Activated effector memory CD4-positive, alpha-beta T cell treated with anti-CD3 and anti-CD28 coated beads, Interleukin-2, amount 50 U/mL, for 16 hours (primary cell): ENCODE measurements at places on chromosomes 2 and 18.

DNA sequence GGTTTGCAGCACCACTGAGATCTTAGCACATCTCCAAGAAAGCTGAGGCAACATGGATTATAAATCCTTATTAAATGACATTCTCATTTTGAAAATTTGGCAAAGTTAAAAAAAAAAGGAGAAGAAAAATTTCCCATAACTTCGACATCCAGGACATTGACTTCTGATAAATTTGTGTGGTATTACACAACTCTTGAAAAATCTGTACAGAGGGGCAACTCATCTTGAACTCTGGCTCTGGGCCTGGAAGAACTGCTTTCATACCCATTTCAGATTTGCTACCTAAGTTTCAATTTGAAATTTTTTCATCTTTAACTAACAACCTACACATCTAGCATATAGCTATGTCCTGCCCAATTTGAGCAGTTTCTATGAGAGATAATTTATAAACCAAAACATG lies 118.0 kb upstream of the UGP2 start:
- no peak for DNase-seq

- DNase-seq = no peak
These were observed 893.9 kb upstream of the ACVR2A start for GRCh38 chr2:146950911-146951310.

DNA sequence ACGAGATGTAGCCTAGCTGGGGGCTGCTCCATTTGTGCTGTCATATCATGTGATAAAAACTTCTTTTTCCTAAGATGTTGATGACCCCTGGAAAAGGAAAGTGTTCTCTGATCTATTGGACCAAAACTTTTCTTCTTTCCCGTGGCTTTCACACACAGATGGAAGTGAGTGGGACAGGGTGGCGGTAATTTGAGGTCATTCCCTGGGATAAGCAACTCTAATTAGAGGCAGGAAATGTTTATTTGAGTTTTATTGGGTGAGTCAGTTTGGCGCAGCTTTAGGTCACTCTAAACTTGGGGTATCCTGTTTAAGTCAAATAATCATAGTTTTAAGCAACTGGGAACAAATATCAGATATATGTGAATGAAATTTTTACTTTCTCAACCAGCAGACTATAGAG lies 221.0 kb upstream of the EPAS1 start:
- no peak for DNase-seq

DNA sequence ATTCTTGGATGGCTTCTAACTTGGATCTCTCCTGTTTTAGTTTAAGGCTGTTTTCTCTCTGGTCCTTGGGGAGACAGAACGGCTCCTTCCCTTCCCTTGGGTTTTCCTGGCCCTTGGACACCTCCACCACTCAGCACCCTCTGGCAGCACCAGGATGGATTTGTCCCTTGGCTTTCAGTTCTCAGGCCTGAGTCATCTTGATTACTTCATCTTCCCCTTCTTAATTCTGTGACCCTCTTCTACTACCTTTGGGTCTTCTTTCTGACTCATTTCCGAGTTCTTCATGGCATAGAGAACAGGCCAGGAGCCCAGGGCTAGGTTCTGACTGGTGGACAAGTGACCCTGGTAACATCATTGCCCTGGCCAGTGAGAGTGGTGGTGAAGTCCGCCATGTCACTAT lies 14.9 kb downstream of the IGFBP2 start:
- DNase-seq = no peak

DNA sequence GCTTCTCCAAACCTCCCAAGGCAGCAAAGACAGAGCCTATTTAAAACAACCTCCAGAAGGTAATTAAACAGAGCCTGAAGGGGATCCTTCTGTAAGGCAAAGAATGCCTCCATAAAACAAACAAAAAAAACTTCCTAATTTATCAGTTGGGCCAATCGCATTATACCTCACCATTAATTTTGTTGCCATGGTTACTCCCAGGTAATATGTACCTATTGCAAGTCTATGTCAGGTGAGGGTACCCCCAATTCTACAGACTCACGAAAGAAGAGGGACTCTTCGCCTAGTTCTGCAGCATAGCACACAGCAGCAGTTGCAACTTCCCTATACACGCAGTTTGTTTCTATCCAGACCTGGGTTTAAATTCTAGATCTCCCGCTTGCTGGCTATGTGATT lies 38.8 kb downstream of the SFXN5 start:
- DNase-seq = no peak

DNA sequence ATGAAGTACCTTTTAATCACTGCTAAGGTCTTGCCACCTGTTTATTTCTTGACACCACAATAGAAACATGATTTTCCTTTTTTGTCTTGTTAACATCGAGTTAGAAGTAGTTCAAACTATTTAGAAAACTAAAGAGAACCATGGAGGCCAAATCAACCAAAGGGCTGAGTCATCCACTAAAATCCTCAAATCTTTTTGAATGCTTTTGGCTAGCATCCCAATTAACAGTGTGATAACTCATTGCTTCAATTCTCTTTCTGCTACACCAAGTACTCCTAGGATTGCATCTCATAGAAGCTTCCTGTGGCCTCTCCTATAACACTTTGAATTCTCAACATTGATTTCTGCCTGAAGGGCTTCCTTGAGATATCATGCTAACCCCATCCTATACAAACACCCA lies 159.9 kb upstream of the MMADHC start:
- no peak for DNase-seq

DNA sequence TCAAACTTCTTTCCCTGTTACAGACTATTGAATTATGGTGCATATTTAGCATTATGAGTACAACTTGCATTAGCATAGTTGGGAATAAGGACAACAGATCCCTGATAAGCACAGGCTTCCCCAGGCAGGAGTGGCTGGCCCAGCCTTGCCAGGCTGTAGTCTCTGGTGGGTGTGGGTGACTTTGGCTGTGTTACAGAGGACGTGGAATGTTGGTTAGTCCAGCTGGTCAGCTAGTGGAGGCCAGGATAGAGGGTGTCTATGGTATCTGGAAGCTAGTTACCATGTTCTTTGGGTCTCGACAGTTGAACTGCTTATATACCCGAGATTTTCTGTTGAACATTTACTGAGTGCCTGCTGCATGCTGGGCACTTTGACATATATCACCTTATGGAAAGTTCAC lies 4.7 kb downstream of the SH3RF3 start:
- peak; percentile 49 for DNase-seq

DNA sequence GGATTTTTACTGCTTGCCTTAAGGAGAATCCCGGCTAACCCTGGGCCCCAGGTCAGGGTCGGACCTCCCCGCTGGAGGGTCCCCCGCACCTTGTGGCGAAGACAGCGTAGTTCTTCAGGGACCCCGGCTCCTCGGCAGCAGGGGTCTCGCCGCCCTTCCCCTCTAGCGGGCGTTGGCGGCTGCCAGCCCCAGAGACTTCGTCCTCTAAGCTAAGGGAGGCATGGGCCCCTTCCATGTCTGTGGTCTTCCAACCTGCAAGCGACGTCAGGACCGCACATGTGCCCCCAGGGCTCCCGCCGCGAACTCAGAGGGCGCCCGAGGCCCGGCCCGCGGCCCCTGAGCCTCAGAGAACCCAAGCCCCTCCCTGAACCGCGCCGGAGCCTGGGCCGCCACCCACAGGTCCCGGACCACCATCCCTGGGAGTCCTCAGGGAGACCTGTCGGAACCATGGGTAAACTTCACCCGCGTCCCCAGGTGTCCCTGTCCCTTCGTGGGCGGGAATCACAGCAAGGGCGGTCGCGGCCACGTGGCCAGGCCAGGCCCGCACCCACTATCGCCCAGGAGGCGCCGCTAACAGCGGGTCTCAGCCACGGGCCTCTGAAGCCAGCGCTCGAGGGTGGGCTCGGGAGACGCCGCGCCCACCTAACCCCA lies 562 bp downstream of the ANKMY1 start:
- no peak for DNase-seq

GRCh38 chr2:198311020-198311419 lies 506.6 kb downstream of the PLCL1 start:
- no peak for DNase-seq

DNA sequence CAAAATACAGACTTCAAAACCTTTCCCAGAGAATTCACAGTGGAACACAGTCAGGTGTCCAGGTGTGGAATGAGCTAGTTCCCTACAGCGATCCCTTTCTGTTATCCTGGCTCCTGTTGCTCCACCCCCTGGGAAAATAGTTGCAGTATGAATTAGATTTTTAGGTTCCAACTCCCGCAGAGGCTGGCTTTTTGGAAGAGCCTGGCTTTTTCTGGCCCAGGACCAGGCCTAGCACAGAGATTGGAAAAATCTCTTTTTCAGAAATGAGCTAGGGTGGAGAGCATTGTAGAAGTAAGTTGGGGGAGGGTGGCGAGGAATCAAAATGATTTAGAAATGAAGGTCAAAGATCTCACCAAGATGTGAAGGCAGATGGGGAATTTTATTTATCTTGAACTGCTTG lies 27.1 kb downstream of the COL5A2 start:
- DNase-seq = no peak

- no peak for DNase-seq
These were observed 6.4 kb upstream of the SFTPB start for GRCh38 chr2:85674417-85674816.

DNA sequence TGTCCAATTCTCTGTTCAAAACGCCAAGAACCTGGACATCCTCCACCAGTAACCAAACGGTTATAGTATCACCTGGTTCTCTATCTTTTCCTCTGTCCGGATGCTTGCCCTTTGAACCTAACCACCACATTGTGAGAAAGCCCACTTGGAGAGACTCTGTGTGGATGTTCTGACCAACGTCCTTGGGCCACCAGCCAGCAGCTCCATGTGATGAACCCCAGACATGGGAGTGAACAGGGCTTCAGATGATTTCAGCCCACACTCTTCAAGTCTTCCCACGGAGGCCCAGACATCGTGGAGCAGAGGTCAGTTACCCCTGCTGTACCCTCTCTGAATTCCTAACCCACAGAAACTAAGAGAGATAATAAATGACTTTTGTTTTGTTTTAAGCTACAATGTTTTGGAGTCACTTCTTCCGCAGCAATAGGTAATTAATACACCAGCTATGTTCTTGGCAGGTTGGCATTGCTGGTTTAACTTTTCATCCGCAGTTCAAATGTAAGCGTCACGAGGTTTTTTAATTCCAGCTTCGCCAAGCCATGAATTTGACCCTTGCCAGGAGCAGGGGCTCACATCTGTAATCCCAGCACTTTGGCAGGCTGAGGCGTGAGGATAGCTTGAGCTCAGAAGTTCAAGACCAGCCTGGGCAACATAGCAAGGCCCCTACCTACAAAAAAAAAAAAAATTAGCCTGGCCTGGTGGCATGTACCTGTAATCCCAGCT lies 36.1 kb upstream of the ZNF532 start:
- DNase-seq = no peak

DNA sequence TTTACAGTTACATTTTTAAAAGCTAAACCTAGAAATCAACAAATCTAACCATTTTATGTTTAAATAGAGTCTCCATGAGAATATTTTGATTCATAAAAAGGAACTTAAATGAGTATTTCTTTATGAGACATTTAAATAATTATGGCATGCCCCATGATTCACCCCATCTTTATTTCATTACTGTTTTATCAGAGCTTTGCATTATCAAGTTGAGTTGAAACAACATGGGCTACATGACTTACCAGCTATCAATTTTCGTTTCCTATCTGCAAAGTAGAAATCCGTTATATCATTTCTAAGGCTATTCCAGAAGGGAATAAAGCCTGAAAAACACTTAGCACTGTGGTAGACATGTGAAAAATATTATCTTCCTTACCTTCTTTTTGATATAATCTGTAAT lies 161.5 kb downstream of the GALNT3 start:
- DNase-seq = no peak

DNA sequence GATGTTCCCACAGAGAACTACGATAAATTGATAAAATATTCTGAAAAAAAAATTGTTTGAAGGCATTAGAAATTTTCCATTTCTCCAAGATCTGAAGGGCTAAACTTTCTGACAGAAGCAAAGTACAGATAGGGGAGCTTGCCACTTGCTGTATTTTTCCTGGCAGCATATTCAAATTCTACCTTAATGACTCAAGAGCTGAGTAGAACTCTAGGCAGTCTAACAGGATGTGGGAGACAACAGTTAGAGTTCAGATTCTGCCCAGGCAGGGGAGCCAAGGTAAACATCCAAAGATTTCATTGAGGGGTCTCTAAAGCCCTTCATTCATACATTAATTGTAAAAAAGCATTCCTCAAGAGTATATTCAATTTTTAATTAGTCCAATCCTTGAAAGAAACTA lies 46.0 kb upstream of the RIT2 start:
- no peak for DNase-seq

GRCh38 chr2:205780645-205781044 lies 98.3 kb downstream of the NRP2 start:
- no peak for DNase-seq

DNA sequence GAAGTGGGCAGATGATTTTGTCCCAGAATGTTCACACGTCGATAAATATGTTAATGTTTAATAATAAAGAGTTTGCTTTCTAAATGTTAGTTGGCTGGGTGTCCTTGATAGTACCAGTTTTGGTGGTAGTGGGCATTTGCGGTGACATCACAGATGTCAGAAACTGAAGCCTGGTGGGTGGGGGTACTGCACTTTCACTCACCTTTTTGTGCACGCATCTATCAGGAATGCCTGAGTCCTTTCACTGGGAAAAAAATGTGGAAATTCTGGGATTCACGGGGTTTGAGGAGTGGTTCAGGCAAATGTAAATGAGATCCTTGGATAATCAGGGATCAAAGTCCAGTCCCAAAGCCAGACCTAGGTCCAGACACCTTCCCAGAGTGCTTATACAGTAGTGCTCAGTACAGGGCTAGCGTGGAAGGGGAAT lies 3.2 kb downstream of the EPAS1 start:
- no peak for DNase-seq

GRCh38 chr18:36250827-36251226 lies 46.7 kb upstream of the FHOD3 start:
- no peak for DNase-seq

- DNase-seq = no peak
These were observed 376.2 kb downstream of the ZNF521 start for GRCh38 chr18:24975496-24976372.

DNA sequence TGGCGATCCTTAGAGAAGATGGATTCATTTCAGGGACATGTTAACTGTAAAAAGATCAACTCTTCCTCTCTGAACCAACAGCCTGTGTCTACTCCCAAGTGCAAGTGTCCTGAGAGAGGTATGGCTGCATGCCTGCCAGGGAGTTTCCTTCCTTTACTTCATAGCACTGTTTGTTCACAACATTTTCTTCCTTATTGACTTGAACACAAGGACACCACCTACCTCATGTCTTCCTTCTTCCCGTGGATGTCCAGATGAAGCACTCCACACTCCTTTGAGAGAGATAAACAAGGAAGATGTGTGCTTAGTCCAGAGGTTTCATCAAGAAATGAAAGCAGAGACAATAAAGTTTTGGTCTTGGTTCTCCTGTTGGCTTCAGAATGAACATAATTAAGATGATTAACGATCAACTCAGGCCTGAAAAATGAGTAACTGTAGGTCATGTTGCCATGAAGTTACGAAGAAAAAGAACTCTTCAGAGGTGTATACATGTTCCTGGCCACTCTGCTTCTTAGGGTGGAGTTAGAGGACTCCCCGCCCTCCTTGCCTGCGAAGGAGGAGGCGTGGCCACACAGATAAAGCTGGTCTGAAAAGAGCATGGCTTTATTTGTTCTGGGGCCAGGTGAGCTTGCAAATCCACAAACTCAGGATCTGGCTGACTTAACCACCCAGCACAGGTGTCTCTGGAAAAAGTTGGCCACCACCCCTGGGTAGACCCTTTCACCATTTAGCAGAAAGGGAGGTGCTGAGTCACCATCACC lies 155.0 kb upstream of the KCTD1 start:
- DNase-seq = no peak

- DNase-seq = no peak
These were observed 93.7 kb downstream of the MAIP1 start for GRCh38 chr2:200049086-200049485.

- peak; percentile 27 for DNase-seq
These were observed 339.8 kb downstream of the CYP26B1 start for GRCh38 chr2:71807581-71808451.
